Esophagus squamous epithelium (tissue), 5 donors: ENCODE measurements at places on chromosomes 1 and 21.

DNA sequence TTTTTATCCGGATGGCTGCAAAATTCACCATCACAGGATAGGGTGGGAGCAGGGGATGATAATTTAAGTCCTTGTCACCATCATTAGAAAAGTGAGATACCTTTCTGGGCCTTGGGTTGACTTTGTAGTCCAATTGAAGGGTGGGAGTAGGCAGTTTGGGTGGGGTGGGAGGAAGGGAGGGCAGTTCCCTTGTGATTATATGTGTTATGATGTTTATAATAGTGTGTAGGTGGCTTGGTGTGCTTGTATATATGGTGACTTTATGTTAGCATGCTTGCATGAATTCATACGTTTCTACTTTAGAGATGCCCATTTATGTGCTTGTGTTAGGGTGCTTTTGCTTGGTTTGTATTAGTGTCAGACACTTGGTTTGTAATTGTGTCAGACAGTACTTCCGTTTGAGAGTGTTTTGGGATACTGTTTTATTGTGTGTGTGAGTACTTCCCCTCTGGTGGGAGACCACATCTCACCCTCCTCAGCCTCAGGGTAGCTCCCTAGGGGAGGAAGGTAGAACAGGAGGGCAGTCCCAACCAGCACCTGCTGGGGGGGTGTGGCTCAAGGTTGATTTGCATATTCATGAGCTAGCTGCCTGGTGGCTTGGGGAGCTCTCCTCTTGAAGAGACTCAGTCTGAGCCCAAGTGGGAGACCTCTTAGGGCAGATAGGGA is 6.3 kb upstream of the POU3F1 start:
- no peak for DNase-seq
- H3K4me1 ChIP-seq: peaks cover 13% of the 10 kb centered on the region
- H3K4me3 ChIP-seq: no peak overlapping the region
- H3K36me3 ChIP-seq: no peaks in the 10 kb centered on the region
- no peaks in the 10 kb centered on the region for H3K27me3 ChIP-seq

DNA sequence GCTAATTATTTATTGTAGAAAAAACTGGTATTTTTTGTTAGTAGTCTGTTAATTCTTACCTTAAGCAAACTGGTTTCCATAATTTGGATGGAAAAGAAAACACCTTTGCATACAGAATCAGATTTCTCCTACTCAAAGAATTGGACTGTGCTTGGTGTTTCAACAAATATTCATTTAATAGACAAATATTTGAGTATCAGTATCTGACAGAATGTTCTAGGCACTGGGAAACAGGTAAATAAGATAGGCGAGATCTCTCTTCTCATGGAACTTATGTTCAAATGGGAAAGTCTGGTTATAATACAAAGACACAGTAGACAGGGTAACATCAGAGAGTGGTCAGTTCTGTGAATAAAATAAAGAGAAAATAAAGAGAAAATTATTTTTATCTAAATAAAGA is 119.9 kb downstream of the NOS1AP start:
- no peak overlapping the region for H3K27ac ChIP-seq
- H3K27me3 ChIP-seq: no peaks in the 10 kb centered on the region
- H3K4me3 ChIP-seq: no peak overlapping the region
- no peaks in the 10 kb centered on the region for H3K36me3 ChIP-seq

- H3K4me1 ChIP-seq: no peaks in the 10 kb centered on the region
- no peak for DNase-seq
- no peak overlapping the region for H3K27ac ChIP-seq
Observed at GRCh38 chr1:212353181-212353580, 61.5 kb downstream of the PACC1 start.

DNA sequence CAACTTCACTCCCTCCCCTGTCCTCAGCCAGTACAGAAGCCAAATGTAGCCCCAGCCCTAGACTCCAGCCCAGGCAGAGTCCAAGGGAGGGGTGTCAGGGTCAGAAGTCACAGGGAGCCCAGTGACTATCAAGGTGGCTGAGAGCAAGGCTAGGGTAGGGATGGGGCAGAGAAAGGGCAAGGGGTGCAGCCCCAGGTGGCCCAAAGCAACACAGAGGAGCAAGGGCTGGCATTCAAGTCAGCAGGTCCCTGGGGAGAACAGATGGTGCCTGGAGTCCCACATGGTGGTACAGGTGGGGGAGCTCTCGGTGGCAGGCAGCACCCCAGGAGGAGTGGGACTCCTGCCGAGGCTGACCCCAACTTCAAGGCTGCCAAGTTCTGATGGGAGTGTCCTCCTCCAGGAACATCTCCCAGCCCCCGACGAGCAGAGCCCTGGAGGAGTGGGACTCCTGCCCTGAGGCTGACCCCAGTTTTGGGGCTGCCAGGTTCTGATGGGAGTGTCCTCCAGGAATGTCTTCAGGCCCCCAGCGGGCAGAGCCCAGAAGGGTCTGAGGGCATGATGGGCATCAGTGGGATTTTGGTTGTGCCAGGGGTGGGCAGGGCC is 3.7 kb upstream of the DVL1 start:
- no peaks in the 10 kb centered on the region for H3K36me3 ChIP-seq
- no peak overlapping the region for H3K4me3 ChIP-seq
- no peak for DNase-seq
- H3K4me1 ChIP-seq: peaks cover 39% of the 10 kb centered on the region
- peaks cover 12% of the 10 kb centered on the region for H3K27me3 ChIP-seq

DNA sequence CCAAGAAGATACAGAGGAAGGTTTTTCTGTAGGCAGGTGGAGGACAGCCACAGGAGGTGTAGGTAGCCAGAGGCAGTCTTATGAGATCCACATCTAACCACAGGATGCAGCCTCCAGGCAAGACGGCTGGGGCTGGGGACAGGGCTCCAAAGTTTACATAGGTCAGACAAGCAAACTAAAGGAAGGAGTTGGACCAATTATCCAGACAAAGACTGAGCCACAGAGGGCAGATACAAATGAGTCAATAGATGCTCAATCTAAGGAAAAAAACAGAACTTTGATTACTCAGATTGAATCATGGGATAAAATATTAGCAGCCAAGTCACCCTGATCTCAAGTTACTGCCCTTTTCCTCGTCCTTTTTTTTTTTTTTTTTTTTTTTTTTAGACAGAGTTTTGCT is 91.6 kb downstream of the RGS7 start:
- no peak overlapping the region for H3K4me3 ChIP-seq
- no peaks in the 10 kb centered on the region for H3K36me3 ChIP-seq
- H3K27ac ChIP-seq: no peak overlapping the region
- H3K27me3 ChIP-seq: no peaks in the 10 kb centered on the region

- no peak for DNase-seq
- H3K4me3 ChIP-seq: no peak overlapping the region
- H3K27me3 ChIP-seq: no peaks in the 10 kb centered on the region
- H3K4me1 ChIP-seq: no peaks in the 10 kb centered on the region
- H3K27ac ChIP-seq: no peak overlapping the region
- H3K36me3 ChIP-seq: no peaks in the 10 kb centered on the region
Observed at GRCh38 chr1:194014014-194014413, 827.6 kb upstream of the B3GALT2 start.

DNA sequence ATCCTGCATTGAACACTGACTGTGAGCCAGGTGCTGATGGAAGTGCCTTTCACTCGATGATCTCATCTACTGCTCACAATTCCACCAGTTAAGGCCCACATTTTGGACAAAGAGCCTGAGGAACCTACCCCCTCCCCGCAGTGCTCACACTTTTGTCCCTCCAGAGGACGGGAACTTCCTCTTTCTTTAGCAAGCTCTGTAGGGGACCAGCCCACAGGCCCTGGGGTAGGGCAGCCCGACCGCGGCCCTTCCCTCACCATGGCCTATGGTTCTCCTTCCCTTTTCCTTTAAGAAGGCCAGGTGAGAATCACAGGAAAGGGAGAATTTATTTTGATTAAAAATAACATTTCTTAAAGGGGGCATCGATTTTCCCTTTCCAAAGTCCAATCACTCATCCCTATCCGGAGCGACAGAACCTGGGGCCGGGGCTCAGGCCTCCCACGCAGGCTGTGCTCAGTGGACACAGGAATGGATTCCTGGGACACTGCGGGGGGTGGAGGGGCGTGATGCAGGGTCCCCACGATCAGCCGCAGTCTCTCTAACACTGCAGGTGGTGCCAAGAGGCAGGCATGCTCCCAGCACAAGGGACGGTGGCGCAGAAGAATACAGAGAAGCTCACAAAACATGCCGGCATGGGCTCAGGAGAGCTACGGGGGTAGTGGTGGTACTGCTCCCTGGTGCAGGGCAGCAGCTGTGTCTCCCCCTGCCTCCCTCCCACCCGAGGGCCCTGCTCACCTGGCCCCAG is 8.9 kb upstream of the KCNE1 start:
- H3K27ac ChIP-seq: no peak overlapping the region
- no peak overlapping the region for H3K4me3 ChIP-seq
- peaks cover 61% of the 10 kb centered on the region for H3K36me3 ChIP-seq

- DNase-seq: no peak
- H3K4me1 ChIP-seq: peaks cover 10% of the 10 kb centered on the region
- H3K27me3 ChIP-seq: no peaks in the 10 kb centered on the region
- no peak overlapping the region for H3K27ac ChIP-seq
Observed at GRCh38 chr1:111570781-111571181, 48.8 kb upstream of the RAP1A start.

- DNase-seq: no peak
- H3K4me1 ChIP-seq: no peaks in the 10 kb centered on the region
- peaks cover 8% of the 10 kb centered on the region for H3K27me3 ChIP-seq
- no peaks in the 10 kb centered on the region for H3K36me3 ChIP-seq
Observed at GRCh38 chr1:180256341-180257027, 26.4 kb downstream of the LHX4 start.

DNA sequence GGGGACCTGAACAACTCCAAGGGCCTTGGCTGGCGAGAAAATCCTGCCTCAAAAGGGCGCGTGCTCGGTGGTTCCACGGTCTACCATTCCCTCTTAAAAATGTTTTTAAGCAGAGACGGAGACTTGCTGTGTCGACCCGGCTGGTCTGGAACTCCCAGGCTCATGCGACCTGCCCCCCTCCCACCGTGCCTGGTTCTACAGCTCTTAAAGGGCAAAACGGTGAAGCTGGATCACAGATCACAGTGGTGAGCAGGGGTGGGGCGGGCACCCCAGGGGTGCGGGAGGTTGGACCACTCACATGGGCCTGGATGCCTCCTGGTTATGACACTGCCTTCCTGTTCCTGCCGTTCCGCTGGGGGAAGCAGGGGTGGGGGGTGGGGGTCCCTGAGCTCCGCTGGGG is 4.2 kb upstream of the C1orf159 start:
- no peak overlapping the region for H3K4me3 ChIP-seq
- H3K27me3 ChIP-seq: no peaks in the 10 kb centered on the region
- peaks cover 15% of the 10 kb centered on the region for H3K4me1 ChIP-seq
- H3K27ac ChIP-seq: no peak overlapping the region
- no peaks in the 10 kb centered on the region for H3K36me3 ChIP-seq
- no peak for DNase-seq

- no peak overlapping the region for H3K4me3 ChIP-seq
- no peaks in the 10 kb centered on the region for H3K4me1 ChIP-seq
- H3K36me3 ChIP-seq: no peaks in the 10 kb centered on the region
- H3K27ac ChIP-seq: no peak overlapping the region
Observed at GRCh38 chr1:234737967-234738314, 128.0 kb upstream of the IRF2BP2 start.

DNA sequence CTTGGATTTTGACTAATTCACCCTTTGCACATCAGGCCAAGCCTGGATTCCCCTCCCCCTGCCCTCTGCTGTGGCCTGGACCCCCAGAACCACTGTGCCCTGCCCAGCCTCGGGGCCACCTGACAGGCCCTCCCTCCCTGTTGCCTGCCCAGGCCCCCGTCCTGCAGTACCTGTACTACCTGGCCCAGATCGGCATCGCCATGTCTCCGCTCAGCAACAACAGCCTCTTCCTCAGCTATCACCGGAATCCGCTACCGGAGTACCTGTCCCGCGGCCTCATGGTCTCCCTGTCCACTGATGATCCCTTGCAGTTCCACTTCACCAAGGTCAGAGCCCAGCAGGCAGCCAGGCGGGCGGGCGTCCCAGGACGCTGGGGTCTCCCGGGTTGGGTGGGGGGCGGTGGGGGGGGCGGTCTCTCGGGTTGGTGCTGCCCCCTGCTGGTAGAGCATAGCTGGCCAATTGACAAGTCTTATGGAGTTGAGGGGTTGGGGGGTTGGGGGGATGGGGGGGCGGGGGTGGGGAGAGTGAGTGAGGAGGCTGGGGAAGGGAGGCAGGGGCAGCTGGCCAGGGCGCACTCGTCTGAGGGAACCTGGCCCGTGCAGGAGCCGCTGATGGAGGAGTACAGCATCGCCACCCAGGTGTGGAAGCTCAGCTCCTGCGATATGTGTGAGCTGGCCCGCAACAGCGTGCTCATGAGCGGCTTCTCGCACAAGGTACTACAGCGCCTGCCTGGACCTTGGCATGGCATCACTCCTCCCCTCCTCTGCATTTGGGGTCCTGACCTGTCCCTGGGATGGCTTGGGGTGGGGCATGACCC is 10.7 kb downstream of the AMPD2 start:
- H3K4me3 ChIP-seq: no peak overlapping the region
- no peaks in the 10 kb centered on the region for H3K27me3 ChIP-seq
- peaks cover 28% of the 10 kb centered on the region for H3K36me3 ChIP-seq
- H3K27ac ChIP-seq: no peak overlapping the region
- no peak for DNase-seq
- H3K4me1 ChIP-seq: no peaks in the 10 kb centered on the region

GRCh38 chr1:40595623-40596022 is 64.2 kb downstream of the ZNF684 start:
- no peak for DNase-seq
- H3K27me3 ChIP-seq: no peaks in the 10 kb centered on the region
- H3K4me3 ChIP-seq: no peak overlapping the region
- no peaks in the 10 kb centered on the region for H3K36me3 ChIP-seq
- H3K27ac ChIP-seq: no peak overlapping the region

- H3K36me3 ChIP-seq: no peaks in the 10 kb centered on the region
- DNase-seq: no peak
- H3K27ac ChIP-seq: peak overlapping the region; percentile 33
- H3K4me1 ChIP-seq: peaks cover 52% of the 10 kb centered on the region
- H3K4me3 ChIP-seq: no peak overlapping the region
Observed at GRCh38 chr1:107692580-107693345, 272.2 kb downstream of the VAV3 start.

GRCh38 chr1:164731161-164731876 is 172.3 kb downstream of the PBX1 start:
- no peak overlapping the region for H3K27ac ChIP-seq
- H3K36me3 ChIP-seq: no peaks in the 10 kb centered on the region
- peaks cover 15% of the 10 kb centered on the region for H3K4me1 ChIP-seq
- DNase-seq: no peak

DNA sequence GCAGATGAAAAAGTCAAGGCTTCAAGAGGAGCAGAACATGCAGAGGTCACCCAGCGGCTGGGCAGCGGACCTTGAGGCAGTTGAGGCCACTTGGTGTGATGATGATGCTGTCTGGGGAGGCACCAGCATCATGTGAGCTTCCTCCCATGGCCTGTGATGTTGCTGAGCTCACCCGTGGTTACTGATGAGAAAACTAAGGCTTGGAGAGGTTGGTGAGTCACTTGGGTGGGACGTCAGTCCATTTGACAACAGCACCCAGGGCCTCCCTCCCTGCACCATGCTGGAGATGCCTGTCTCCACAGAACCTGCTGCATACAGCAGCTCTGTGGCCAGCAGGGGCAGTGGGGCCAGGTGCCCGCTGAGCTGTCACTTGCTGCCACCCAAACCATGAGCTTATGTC is 146.8 kb downstream of the NPHP4 start:
- H3K4me3 ChIP-seq: no peak overlapping the region
- no peak for DNase-seq
- H3K4me1 ChIP-seq: no peaks in the 10 kb centered on the region
- H3K27me3 ChIP-seq: no peaks in the 10 kb centered on the region
